Caki2 (cell line): ENCODE measurements at places on chromosomes 16 and 17. TPM values are rescaled to one million over a fixed set of nuclear protein-coding genes. Genes with fewer than 3 reads are reported as not detected.

- peak; percentile 99 for DNase-seq
These were observed 58.6 kb upstream of the TNRC6A start for GRCh38 chr16:24670623-24671454.

- peak; percentile 14 for DNase-seq
These were observed 527 bp downstream of the CIAPIN1 start for GRCh38 chr16:57446531-57447185.

GRCh38 chr16:67872631-67873434 is at the start of gene EDC4:
Gene EDC4, plus strand, starts transcription at chr16:67873052. Its CDS starts 210 bp downstream, at chr16:67873262.
- peak; percentile 75 for DNase-seq

GRCh38 chr16:67456391-67457081 is 24.4 kb downstream of the ATP6V0D1 start:
- DNase-seq, result no peak

DNA sequence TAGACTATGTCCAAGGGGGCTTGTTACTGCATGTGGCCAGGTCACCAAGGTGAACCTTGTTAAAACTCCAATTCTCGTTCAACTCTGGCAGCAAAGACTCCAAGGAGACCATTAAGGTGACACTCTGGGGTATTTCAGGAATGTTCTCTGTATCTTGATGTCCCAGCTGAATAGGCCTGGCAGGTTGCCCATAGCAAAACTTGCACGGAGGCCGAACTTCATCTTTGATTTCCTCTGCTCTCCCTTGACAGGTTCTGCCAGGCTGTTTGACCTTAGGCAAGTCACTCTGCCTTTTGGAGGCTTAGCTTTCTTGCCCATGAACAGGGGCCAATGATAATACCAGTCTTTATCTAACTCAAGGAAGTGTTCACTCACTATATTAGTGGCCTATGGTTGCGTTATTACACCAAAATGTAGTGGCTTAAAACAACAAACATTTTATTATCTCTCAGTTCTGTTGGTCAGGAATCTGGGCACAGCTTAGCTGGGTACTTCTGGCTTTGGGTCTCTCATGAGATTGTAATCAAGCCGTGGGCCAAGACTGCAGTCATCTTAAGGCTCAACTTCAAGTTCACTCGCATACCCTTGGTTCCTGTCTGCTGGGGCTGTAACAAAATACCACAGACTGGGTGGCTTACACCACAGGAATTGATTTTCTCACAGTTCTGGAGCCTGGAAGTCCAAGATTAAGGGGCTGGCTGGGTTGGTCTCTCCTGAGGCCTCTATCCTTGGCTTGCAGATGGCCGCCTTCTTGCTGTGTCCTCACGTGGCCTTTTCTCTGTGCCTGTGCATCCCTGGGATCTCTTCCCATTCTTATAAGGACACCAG is 168.5 kb downstream of the UTP18 start:
- DNase-seq, result no peak

- DNase-seq, result peak; percentile 88
These were observed 6.0 kb upstream of the LPCAT2 start for GRCh38 chr16:55502801-55503366.

DNA sequence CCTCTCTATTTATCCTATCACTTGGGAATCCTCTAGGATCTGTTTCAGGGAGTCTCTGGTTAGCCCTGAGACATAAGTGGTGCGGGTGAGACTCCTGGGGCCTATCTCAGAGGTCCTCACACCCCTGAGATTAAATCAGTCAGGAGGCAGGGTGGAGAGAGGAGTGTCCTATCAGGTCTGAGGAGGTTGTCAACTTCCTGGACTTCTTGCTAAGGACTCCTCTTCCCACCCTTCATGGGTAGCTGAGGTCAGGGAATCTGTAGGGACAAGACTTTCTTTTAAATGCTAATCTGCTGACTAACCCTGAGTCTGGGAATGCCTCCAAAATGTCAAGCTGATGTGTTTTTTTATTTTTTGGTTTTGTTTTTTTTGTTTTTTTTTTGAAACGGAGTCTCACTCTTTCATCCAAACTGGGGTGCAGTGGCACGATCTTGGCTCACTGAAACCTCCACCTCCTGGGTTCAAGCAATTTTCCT is 6.6 kb upstream of the ARMC5 start:
- peak; percentile 91 for DNase-seq

GRCh38 chr17:9943343-9943742 is 38.3 kb upstream of the RCVRN start:
- no peak for DNase-seq

TMC8 gene
- 0.14 and 0.17 TPM in 2 replicates for total RNA-seq

- no peak for DNase-seq
These were observed 8.5 kb downstream of the MSI2 start for GRCh38 chr17:57264776-57265175.

LRRC37A gene
- 0.78 TPM in 1 of 2 replicates, not detected in the other for total RNA-seq

LIMD2 gene
- total RNA-seq, result 5.5 and 6.7 TPM in 2 replicates

RFWD3 gene
- 27.4 and 47.7 TPM in 2 replicates for total RNA-seq

TTLL6 gene
- total RNA-seq, result 0.34 TPM in 1 of 2 replicates, not detected in the other

DNA sequence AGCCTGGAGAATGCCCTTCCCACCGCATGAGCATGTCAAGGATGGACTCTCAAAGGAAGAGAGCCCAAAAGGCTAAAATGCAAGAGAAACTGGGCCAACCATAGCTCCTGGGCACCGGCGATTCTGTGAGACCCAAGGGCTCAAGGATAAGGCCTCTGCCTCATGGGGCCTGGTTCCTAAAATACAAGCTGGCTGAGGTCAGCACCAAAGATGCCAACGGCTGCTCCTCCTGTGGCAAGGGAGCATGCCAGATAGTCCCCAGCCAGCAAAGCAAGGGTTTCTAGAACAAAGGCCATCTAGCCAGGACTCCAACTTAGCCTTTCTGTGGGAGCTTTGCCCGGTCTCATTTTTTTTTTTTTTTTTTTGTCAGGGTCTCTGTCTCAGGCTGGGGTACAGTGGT is 20.1 kb downstream of the GPRC5B start:
- no peak for DNase-seq

- DNase-seq, result no peak
These were observed 14.1 kb downstream of the NQO1 start for GRCh38 chr16:69712277-69712676.

C16orf95 gene
- total RNA-seq, result 10.1 and 50.3 TPM in 2 replicates

APOBR gene
- not detected in 2 replicates for total RNA-seq

SLC12A3 gene
- total RNA-seq, result not detected in 2 replicates

TBC1D3 gene
- not detected in 2 replicates for total RNA-seq

GRCh38 chr16:3640207-3640606 is 14.3 kb upstream of the DNASE1 start:
- DNase-seq, result no peak

DNA sequence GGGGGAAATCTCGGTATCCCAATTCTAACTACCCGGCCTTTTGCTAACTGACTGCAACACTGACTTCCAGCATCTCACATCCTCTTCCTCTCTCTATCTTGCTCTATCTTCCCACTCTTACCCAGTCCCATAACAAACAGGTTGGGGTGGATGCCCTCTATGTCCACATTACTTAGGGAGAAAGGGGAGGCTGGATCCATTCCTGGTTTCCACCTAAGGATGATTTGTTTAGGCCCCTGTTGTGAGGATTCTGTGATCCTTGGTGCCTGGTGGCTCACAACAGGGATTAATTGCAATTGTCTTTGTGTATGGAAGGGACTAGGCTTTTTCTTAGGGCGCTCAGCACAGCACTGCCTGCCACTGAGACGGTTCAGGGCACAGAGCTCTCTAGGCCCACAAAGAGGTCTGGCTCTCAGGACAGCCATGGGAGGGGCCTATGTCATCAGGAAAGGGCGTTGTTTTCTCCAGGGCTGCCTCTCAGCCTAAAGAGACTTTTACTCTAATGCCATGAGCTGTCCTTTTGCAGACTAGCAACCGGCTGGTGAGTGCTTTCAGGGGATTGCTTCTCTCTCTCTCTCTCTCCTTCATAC is 612.1 kb upstream of the SALL1 start:
- DNase-seq, result no peak

DNA sequence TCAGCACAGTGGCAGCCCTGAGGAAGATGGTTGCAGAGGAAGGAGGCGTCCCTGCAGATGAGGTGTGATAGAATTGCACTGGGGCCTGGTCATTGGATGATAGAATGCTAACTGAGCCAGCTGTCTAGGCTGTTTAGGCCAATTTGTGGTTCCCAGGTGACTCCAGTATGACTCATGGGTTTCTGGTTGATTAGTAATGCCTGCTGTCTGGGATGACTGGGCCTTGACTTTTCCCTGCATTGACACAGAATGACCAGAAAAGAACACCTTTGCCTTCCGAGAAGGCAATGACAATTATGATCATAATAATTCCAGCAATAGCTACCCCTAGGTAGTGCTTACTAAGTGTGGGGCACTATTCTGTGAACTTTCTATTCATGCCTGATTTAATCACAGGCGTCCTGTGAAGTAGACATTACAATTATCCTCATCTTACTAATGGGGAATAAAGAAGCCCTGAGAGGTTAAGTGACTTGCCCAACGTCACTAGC is 31.5 kb downstream of the USP43 start:
- peak; percentile 83 for DNase-seq

DNA sequence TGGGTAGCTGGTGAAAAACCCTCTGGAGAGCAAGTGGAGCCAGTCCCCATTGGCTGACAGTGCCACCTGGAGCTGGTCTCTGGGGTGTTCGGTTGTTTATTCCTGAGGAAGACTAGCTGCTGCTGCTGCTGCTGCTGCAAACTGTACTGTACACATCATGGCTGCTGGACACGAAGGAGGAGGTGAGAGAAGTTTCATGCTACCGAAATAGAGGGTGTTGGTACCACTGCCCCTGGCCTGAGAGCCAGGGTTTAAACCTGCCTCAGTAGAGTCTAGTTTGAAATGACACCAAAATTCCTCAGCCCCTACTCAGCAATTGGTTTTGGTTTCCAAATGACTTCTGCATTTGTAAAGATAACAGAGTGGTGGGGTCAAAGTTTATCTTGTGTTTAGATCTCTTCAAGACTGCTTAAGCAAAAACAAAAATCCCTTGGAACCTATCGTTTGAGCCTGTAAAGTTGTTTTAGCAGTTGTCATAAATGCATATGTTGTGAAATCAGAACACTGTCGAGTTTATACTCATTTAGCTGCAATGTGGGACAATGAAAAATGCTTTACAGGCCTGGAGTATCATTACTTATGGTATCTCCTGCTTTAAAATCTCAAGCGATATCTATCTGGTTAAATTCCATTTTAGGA is 40.8 kb downstream of the CYB5B start:
- DNase-seq, result peak; percentile 50

OTOP3 gene
- not detected in 2 replicates for total RNA-seq

DNA sequence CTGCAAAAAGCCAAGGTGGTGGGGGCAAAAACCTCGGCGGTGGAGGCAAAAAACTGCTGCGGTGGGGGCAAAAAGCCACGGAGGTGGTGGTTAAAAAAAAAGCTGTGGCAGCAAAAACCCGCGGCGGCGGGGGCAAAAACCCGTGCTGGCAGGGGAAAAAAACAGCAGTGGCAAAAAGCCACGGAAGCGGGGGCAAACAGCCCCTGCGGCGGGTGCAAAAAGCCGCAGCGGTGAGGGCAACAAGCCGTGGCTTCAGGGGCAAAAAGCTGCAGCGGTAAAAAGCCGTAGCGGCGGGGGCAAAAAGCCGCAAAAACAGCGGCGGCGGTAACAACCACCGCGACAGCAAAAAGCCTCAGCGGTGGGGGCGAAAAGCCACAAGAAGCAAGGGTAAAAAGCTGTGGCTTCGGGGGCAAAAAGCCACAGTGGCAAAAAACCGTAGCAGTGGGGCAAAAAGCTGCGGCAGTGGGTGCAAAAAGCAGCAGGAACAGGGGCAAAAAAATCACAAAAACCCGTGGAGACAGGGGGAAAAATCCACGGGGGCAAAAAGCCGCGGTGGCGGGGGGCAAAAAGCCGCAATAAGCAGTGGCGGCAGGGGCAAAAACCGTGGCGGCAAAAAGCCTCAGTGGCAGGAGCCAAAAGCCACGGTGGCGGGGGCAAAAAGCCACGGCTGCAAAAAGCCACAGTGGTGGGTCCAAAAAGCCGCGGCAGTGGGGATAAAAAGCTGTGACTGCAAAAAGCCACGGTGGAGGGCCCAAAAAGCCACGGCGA is 193.7 kb downstream of the SHCBP1 start:
- DNase-seq, result no peak

DNA sequence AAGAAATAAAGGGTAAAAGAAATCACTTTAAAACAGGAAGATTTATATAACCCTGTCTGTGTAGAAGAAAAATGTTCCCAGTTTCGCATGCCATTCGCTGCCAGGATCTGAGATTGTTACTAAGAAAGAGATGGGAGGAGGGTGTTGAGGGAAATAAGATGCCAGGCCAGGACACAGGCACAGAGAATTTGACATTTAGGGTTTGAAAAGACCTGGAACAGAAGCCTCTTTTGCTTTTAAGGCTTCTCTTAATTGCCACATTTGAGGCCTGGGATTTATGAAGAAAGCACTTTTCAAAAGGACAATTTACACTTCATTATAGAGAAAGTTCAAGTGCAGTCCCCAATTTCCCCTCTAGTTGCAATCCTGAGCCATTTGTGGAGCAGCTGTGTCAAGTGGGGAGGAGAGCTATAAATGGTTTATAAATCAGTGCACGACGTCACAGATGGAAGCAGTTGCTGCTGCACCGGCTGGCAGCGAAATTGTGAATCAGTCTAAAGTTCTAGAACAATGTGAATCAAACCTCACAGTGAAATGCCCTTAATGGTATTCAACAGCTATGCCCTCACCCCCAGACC is 26.5 kb upstream of the C16orf87 start:
- peak; percentile 41 for DNase-seq

DNA sequence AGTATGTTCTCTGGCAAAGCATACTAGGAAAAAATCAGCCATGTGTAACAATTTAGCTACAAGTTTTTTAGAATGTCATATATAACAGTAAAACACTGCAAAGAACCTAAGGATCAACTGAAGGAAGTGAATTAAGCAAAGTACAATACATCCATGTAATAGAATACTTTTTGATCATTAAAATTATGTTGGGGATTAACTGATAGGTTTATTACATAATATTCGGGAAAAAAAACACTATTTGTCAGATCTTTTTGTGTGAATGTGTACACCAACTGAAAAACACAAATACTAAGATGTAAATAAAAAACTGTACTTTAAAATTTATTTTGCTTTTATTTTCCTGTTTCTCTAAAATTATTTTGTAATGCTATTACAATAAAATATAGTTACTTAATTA is 185.5 kb upstream of the DYNLRB2 start:
- DNase-seq, result no peak

DHRS7C gene
- not detected in 2 replicates for total RNA-seq

AFMID gene
- 37.2 and 41.1 TPM in 2 replicates for total RNA-seq

DNA sequence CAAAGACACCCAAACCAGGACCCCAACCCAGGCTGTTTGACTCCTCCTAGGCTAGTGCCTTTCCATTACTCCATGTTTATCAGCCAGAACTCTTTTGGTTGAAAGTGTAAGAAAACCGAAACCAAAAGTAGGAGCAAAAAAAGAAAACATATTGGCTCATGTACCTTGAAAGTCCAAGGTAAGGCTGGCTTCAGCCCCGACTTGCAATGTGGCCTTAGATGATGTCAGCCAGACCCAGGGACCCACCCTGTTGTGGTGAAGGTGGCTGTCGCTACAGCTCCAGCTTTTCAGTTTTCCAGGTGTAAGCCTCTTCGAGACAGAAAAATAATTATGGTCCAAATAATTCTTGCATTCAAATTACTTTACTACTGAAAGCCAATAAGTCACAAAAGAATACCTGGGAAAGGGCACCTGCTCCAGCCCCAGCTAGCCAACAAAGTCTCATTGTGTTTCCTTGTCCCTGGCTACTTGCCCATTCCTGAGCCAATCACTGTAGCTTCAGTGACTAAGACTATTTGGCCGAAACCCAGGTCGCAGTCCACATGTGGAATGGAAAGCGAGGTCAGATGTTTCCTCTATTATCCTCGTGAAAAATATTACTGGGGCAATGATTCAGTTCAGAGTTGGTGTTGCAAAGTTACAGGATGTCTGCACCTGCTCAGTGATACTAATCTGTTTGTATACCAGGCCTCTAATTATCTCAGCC is 20.7 kb downstream of the DNAH9 start:
- peak; percentile 55 for DNase-seq
